ENCODE measurements at places on chromosomes 2 and 18.

- DNase-seq = no peak
Measured at GRCh38 chr2:152470861-152471854, 136.2 kb downstream of the FMNL2 start.

DNA sequence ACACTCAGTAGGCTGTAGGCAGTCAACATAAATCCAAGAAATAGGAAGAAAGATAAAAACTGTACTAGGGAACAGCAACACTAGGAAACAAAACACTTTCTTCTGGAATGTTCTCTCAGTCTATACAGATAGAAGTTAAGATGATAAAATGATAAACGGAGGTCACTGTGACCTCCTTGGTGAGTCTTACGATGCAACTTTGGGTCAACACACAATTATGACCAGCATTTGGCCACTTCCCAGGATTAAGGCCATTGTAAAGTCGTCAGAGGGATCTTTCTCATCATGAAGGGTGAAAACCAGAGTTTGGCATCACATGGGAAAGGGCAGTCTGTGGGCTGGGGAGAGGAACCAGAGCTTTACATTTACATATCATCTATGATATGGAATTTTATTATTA, 33.4 kb downstream of the LAMA3 start:
- no peak for DNase-seq

- no peak for DNase-seq
Measured at GRCh38 chr18:77115192-77115953, 17.2 kb downstream of the MBP start.

DNA sequence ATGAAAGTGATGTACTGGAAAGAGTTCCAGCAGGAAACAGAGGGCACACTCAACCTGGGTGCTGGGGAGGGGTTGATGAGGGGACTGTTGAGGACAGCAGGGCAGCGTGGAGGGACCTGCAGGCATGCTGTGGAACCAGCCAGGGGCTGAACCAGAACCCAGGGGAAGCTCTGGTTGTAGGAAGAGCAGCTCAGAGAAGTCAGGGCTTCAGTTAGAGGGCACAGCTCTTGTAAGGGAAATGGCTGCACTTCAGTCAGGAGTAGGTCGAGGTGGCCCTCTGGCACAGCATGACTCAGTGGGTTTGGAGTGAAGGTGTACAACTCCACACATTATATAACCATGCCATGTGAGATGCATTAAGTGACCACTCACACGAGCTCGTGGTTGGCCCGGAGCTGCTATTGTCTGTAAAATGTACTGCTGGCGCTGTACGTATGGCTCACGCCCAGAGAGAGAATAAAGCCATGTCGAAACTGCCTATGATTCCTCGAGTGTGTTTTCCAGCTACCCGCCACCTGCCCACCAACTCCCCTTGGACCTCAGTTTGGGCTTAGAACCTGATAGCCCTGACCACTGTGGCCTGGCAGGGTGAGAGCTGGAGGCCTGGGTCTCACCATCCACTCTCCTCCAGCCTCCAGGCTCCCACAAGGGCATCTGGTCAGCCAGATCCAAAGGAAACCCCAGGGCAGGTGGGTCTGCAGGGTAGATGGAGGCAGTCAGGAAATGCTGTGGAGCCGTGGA, 136.5 kb upstream of the HS6ST1 start:
- no peak for DNase-seq

DNA sequence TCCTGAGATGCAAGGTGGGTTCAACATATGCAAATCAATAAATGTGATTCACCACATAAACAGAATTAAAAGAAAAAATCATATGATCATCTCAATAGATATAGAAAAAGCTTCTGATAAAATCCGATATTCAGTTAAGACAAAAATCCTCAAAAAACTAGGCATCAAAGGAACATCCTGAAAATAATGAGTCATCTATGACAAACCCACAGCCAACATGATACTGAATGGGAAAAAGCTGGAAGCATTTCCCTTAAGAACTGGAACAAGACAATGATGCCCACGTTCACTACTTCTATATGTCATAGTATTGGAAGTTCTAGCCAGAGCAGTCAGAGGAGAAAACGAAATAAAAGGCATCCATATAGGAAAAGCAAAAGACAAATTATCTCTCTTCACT, 80.4 kb downstream of the MYO3B start:
- no peak for DNase-seq

- DNase-seq = peak; percentile 43
Measured at GRCh38 chr2:17583166-17583565, 42.7 kb downstream of the VSNL1 start.

- DNase-seq = no peak
Measured at GRCh38 chr2:97788986-97789644, 75.7 kb downstream of the ZAP70 start.

- no peak for DNase-seq
Measured at GRCh38 chr2:119549241-119549640, 5.0 kb downstream of the CFAP221 start.

GRCh38 chr2:979069-979928, 28.6 kb downstream of the SNTG2 start:
- DNase-seq = no peak

- DNase-seq = no peak
Measured at GRCh38 chr2:53087262-53087873, 680.2 kb upstream of the CHAC2 start.

GRCh38 chr2:151946899-151947812, 118.9 kb upstream of the ARL5A start:
- DNase-seq = peak; percentile 55

GRCh38 chr2:232146294-232146693, 184.8 kb downstream of the DIS3L2 start:
- DNase-seq = no peak

GRCh38 chr18:76622651-76623050, 127.6 kb upstream of the ZNF516 start:
- DNase-seq = no peak

Measured in Ammon's horn (tissue), 1 donor.